Central memory CD4-positive, alpha-beta T cell (primary cell): ENCODE measurements at places on chromosomes 16 and 17.

DNA sequence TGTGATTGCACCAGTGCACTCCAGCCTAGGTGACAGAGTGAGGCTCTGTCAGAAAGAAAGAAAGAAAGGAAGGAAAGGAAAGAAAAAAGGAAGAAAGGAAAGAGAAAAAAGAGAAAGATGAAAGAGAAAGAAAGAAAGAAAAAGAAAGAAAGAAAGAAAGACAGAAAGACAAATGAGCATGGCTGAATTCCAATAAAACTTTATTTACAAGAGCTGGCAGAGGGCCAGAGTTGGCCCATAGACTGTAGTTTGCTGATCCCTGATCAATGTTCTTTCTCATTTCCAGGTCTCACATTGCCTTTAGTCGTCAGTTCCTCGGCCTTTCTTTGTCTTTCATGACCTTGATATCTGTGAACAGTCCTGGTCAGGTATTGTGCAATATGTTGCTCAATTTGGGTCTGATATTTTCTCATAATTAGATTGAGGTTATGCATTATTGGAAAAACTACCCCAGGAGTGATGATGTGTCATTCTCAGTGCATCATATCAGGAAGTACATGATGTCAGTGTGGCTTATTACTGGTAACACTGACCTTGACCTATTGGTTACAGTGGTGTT is 68.5 kb upstream of the MED9 start:
- no peak for DNase-seq

- DNase-seq = no peak
These were observed 7.6 kb upstream of the MAP2K6 start for GRCh38 chr17:69406941-69407340.

GRCh38 chr16:24635900-24636610 is 93.4 kb upstream of the TNRC6A start:
- DNase-seq = no peak

DNA sequence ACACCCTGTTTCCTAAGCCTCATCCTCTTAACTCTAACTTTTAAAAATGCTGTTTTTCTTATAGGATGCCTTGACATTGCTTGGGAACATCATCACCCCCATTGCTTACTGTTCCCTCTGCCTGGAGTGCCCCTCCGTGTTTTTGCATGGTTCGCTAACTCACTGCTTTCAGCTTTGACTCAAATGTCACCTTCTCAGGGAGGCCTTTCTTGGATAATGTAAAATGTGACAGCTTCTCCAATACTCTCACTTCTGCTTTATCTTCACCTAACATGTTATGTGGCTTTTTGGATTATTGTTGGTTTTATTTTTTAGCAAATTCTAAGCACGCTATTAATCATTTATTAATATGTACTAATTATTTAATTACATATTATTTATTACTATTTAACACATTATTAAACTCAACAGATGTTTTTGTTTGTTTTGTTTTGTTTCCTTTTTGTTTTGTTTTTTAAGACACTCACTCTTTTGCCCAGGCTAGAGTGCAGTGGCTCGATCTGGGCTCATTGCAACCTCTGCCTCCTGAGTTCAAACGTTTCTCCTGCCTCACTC is 3.8 kb downstream of the CRYM start:
- DNase-seq = no peak

- DNase-seq = peak; percentile 50
These were observed 2.2 kb downstream of the NT5M start for GRCh38 chr17:17305281-17305801.

DNA sequence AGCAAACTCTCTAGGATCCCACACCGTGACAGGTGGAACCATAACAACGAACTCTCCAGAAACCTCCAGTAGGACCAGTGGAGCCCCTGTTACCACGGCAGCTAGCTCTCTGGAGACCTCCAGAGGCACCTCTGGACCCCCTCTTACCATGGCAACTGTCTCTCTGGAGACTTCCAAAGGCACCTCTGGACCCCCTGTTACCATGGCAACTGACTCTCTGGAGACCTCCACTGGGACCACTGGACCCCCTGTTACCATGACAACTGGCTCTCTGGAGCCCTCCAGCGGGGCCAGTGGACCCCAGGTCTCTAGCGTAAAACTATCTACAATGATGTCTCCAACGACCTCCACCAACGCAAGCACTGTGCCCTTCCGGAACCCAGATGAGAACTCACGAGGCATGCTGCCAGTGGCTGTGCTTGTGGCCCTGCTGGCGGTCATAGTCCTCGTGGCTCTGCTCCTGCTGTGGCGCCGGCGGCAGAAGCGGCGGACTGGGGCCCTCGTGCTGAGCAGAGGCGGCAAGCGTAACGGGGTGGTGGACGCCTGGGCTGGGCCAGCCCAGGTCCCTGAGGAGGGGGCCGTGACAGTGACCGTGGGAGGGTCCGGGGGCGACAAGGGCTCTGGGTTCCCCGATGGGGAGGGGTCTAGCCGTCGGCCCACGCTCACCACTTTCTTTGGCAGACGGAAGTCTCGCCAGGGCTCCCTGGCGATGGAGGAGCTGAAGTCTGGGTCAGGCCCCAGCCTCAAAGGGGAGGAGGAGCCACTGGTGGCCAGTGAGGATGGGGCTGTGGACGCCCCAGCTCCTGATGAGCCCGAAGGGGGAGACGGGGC is 1.3 kb downstream of the SPN start:
- peak; percentile 44 for DNase-seq

GRCh38 chr16:83806036-83806435 is 1.7 kb upstream of the HSBP1 start:
- DNase-seq = no peak

GRCh38 chr17:36468903-36469635 is 17.4 kb upstream of the ZNHIT3 start:
- DNase-seq = no peak

GRCh38 chr16:85395207-85395912 is 217.8 kb upstream of the GSE1 start:
- DNase-seq = no peak

DNA sequence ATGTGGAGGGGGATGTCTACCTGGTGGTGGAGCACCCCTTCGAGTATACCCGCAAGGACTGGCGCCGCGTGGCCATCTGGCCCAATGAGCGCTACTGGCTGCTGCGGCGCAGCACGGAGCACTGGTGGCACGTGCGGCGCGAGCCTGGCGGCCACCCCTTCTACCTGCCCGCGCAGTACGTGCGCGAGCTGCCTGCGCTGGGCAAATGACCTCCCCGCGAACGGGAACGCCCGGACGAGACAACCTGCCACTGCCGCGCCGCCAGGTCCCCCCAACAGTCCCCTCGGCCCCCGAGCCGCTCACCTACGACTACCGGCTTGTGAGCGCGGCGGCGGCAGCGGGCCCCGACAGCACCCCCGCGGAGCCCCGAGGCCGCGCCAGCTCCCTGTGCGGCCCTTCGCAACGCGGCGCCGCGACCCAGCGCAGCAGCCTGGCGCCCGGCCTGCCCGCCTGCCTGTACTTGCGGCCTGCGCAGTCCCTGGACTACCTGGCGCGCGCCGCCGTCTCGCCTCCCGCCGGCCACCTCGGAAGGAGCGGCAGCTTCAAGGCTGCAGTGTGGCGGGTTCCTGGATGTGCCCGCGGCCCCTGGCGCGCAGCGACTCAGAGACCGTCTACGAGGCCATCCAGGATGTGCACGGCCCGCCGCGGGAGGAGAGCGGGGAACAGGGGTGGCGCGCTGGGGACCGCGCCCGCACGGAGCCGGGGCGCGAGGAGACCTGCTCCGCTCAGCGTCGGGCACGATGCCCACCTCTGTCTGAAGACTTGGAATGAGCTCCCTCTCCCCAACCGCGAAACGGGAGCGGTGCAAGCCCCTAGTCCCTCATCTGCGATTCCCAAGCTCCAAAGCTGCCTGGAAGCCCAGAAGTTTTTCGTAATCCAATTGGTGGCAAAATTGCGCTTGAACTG is 48.7 kb upstream of the AMZ2 start:
- DNase-seq = peak; percentile 34

GRCh38 chr16:66344533-66345145 is 21.9 kb upstream of the CDH5 start:
- peak; percentile 8 for DNase-seq

GRCh38 chr17:77800816-77801215 is 157.7 kb upstream of the TNRC6C start:
- DNase-seq = no peak

DNA sequence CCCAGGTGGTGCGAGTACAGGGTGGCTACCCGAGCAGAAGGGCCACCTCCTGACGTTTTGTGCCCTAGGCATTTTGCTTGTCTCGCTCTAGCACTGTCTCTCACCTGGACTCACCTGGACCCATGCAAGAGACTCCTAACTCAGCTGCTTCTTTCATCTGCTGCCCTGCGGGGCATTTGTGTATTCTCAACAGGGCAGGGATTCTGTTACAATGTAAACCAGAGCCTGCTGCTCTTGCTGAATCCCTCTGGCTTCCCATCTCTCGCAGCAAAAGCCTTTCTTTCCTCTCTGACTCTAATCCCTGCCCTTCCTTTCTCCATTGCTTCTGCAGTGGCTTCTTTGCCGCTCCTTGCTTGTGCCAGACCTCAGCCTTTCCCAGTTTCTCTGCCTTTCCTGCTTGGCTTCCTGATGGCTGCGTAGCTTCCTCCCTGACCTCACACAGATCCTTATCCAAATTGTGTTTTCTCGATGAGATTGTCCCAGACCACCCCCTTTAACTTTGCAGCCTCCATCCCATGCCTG is 10.2 kb downstream of the ARSG start:
- no peak for DNase-seq

GRCh38 chr17:40122999-40123810 is 1.4 kb downstream of the MSL1 start:
- DNase-seq = peak; percentile 50

DNA sequence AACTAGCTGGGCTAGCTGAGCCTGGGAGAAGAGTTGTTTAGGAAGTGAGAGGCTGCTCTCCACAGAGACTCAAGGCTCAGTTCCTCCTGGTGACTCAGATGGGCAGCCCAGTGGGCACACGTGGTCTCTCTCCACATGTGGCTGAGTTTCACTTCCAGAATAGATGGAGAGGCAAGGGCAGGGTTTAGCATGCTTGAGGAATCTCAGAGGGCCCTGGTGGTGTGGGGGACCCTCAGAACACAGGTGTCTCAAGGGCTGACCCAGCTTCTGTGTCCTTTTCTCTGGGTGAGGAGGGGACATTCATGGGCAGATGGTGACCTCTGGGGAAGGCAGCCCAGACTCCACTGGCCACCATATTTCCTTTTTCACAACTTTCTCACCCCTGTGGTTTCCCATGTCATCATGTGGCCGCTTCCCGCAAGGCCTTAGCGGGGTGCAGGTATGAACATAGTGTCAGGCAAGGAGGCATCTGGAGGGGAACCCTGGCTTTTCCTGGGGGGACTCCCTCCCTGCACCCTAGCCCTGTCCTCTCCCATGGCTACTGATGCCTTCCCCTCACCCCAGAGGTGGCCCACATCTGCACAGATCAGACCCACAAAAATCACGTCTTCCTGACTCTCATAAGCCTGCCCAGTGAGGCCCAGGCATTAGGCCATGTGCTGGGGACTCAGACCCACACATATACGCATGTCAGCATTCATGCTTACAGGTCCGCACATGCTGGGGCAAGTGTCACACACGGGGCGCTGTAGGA is 3.3 kb downstream of the GRN start:
- DNase-seq = no peak

DNA sequence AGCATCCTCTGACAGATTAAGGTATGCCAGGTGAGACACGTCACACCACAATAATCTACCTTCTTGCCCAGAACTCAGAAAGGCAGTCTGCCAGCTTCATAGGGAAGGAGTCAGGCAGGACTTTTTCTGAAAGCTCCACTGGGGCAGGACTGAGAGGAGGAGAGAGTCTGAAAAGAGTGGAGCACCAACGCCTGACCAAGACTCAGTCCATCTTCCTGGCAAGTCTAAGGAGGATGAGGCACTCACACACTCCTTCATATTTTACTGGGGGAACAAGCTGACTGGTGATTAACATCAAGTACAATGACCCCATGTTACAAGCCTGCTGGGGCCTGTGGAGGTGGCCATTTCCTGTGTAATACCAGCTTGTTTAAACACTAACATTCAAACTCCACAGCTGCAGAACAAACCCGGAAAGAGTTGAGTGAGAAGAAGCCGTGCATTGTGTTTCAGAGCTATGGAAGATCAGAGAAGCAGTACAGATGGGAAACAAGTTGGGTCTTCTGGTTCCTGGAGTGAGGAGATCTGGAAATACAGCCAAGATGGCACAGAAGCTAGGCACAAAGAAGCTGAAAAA is 122.4 kb downstream of the HIC1 start:
- DNase-seq = no peak

GRCh38 chr17:60154616-60155426 is 5.0 kb downstream of the CA4 start:
- no peak for DNase-seq

- peak; percentile 9 for DNase-seq
These were observed 550 bp downstream of the EIF4A3 start for GRCh38 chr17:80146121-80147034.

DNA sequence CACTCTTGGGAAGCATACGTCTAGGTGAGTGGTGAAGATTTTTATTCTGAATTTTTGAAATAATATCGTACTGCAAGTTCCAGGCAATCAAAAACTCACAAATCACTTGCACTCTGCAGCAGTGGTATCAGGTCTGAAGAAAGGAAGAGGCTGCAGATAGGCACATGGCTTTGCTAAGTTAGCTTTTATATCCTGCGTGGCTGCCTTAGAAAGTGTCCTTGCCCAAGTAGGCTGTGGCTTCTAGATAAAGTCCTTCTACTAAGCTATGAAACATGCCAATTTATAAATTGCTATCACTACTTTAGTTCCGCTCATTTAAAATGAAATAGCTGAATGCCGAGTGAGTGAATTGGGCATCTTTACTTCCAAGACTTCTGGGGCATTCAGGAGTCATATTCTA is 17.9 kb downstream of the WWOX start:
- no peak for DNase-seq

- no peak for DNase-seq
These were observed 1.4 kb downstream of the SOX9 start for GRCh38 chr17:72122010-72122764.
